ENCODE measurements at places on chromosomes 4 and X.

DNA sequence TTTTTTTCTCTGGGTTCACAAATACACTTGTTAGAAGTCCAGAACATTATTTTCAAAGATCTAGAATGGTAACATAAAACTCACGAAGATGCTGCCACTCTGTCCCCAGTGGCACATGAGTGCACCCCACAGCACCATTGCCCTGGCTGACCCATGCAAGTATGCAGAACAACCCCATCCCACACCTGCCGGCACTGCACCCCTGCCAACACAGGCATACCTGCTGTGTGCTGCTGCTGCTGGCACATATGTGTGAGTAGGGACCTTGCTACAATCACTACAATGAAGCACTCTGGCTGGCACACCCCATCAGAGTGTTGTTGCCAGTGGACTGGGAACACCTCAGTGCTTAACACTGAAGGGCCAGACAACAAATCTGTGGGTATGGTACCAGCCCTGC, 66.9 kb downstream of the CISD2 start:
- DNase-seq = no peak

DNA sequence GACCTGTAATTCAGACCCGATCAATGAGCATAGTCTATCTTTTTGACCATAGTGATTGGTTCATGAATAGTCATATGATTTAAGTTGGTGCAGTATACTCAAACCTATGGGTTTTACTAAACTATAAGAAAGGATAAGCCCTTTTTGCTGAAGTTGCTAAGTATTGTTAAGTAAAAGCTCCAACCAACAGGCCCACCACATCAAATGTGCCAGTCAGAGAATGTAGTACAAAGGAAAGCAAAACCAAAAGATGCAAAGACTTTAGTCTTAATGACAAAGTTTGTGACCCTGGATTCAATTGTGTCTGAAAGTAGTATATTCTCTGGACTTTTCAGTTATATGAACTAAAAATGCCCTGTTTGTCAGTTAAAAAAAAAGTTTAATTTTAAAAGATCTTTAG, 208.1 kb upstream of the TET2 start:
- DNase-seq = no peak

DNA sequence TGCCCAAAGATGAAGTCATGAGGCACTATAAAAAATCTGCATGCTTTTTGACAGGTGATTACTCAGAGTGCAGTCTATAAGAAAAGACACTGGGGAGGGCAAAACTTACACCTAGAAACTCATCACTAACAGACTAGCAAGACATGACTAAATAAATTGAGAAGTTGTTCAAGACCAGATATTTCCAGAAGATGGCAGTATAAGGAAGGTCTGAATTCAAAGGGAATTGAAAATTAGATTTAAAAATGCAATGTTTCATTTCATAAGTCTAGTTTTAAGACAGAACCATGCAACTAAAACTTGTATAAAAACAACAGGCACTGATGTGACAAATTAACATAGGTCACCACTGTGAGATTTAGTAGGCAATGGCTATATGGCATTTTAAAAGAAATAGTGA, 232.5 kb upstream of the POF1B start:
- DNase-seq = no peak

GRCh38 chrX:95040104-95040503, 1366.1 kb downstream of the FAM133A start:
- no peak for DNase-seq

- no peak for DNase-seq
Observed at GRCh38 chr4:65139998-65140397, 530.3 kb downstream of the EPHA5 start.

GRCh38 chrX:70289168-70289792, 447 bp downstream of the PDZD11 start:
- DNase-seq = no peak

DNA sequence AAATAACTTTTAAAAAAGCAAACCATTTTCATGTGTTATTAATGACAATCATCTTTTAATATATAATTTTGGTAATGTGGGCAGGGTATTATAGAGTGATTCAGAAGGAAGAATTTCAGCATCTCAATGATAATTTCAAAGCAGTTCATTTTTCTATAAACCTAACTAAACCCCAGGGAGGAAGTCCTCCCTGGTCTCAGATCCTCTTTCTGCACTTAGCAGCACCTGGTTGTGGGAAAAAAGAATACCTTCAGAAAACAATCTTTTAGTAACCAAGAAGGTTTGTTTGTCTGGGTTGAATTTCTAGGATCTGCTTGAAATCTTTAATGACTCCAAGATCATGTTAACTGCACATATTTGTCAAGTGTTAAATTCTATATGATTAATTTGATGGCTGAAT, 29.9 kb downstream of the DKK2 start:
- DNase-seq = no peak

DNA sequence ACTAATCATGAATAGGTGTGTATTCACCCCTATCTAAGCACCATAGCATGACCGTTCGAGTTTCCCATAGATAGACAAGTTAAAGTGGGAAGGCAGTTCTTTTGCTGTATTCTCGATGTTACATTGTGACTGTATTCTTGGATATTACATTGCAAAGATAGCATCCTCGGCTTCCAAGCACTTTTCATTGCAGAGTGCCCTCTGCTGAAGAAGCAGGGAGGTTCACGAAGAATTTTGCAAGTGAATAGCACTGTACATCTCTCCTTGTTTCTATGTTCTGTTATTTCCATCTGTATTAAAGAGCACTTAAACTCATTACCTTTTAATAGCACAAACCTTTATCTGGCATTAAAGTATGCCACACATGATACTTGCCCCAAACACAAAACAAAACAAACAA, 426.7 kb upstream of the ARX start:
- no peak for DNase-seq

- peak; percentile 46 for DNase-seq
Observed at GRCh38 chr4:128517739-128518510, 230.3 kb upstream of the PGRMC2 start.

GRCh38 chrX:6885909-6886308, 261.6 kb upstream of the STS start:
- DNase-seq = no peak

DNA sequence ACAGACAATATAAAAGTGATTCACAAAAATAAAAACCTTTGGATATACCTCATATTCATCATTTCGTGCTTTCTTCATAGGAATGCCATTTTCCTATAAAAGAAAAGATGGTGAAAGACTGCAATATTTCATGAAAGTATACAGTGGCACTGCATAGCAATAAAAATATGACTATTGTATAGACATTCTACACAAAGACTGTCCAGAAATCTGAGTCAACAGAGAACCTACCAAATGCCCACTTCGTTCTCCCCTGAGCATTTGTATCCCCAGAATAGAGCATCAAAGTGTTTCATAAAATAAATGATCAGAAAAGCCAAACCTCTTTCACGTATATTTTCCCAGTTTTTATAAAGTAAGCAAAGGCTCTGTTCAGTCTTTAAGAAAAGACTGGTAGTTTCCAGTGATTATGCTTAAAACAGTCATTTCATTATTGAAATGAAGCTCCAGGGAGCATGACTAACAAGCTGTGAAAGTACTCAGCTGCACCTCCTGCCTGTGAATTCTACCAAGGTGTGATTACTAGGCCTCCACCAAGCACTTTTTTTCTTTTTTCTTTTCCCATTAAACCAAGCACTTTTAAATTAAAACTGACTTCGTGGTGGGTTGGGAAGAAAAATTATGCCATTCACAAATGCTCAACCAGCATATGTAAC, 20.2 kb downstream of the PPA2 start:
- DNase-seq = no peak

DNA sequence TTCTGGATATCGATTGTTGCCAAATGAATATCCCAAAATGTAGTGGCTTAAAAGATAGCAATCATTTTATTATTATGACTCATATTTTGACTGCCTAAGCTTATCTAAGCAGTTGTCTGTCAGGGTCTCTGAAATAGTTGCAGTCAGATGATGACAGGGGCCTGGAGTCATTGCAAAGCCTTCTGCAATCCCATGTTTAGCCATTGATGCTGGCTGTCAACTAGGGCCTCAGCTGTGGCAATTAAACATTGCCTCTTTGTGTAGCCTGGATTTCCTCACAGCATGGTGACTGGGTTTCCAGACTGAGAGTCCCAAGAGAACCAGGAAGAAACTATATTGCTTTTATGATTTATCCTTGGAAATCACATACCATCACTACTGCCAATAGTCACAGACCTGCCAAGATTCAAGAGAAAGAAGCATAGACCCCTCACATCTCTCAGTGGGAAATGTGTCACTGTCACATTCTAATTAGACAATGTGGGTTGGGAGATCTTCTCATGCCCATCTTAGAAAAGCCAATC, 227.3 kb upstream of the NOCT start:
- DNase-seq = no peak

DNA sequence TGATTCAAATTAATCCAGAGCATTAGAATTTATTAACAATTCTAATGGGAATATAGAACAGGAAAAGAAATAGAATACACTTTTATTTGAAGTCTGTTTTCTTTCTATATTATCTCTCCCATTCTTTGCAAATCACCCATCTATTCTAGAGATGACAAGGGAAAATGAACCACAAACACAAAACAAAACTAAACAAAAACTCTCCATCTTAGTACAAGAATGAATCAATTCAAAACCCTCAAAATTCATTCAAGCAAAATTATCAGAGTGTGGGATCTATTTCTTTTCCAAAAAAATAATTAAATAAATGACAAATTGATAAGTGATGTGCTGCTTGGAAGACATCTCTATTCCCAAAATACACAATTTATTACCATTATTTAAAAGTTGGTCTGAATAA, 400.1 kb upstream of the NWD2 start:
- DNase-seq = no peak

- no peak for DNase-seq
Observed at GRCh38 chr4:69843932-69844331, 16.0 kb downstream of the SULT1E1 start.

DNA sequence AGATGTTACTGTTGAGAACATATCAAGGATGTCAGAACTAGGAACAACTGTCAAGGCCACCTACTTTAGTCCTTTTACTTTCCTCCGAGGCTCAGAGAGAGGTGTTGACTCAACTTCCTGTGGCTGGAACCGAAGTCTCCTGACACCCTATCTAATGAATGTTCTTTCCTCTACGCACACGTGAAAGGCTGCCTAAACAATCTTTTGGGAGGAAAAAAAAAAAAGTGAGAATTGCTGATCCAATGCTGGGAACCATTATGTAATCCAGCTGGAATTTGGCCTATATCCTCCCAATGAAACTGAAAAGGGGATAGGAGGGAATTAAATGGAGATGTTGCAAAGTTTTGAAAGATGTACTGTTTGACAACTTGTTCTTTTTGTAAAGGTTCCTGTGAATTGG, 8.3 kb upstream of the MAP7D3 start:
- no peak for DNase-seq

GRCh38 chr4:109945056-109945455, 32.4 kb downstream of the EGF start:
- peak; percentile 23 for DNase-seq

GRCh38 chr4:32824336-32824735, 2104.2 kb downstream of the PCDH7 start:
- DNase-seq = no peak

DNA sequence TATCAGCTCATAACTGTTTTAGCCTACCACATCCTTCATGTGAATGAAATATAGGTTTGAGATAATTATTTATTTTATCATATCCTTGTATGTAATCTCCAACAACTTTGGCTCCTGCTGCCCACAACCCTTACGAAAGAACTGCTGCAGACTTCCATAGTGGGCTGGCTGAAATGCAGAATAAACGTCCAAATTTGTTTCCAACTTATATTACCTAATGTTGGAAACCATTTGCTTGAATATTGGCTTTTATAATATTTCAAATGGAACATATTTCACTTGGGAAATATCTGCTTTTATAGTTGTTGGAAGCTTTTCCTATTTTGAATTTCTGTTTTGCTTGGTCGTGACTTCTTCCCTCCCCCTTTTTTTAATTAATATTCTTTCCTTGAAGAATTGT, 45.0 kb upstream of the ITM2A start:
- no peak for DNase-seq

DNA sequence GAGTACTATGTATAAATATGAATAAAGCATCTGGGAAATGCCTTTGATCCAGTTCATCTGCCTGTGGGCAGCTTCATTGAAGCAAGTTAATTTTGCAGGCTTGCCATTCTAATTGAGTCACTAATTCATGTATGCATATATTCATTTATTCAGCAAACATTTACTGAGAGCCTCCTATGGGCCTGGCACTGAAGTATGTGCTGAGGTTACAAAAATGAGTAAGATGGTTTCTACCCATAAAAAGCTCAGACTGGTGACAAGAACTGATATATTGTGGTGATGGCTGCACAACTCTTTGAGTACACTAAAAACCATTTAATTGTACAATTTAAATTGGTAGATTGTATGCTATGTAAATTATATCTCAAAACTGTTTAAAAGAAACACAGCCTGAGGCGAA, 1.1 kb upstream of the MRPL1 start:
- DNase-seq = no peak

GRCh38 chr4:57083090-57083489, 27.1 kb downstream of the IGFBP7 start:
- DNase-seq = no peak

DNA sequence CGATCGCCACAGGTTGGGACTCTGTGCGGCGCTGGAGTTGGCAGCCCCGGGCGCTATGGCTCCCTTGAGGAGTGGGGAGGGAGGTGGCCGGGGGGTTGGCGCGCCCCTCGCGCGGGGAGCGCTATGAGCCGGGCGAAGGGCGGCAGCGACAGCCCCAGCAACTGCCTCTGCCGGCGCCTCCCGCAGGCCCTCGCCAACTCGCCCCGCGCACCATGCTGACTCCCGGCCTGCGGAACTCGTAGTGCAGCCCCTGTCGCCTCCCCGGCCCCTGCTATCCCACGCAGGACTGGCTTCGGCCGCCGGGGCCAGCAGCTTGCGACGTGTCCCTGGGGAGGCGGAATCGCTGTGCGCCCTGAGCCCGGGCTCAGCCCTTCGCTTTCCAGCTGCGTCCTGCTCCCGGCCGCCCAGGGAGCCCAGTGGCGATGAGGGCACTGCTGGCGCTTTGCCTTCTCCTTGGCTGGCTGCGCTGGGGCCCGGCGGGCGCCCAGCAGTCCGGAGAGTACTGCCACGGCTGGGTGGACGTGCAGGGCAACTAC, 415 bp downstream of the SHISA3 start:
- no peak for DNase-seq

Data from NK-92 treated with Interleukin-12 subunit alpha and Interleukin-12 subunit beta, amount 100 ng/mL, for 24 hours (cell line).